CD4-positive, alpha-beta T cell treated with Interleukin-4 for 1 hour (primary cell): ENCODE measurements at places on chromosomes 3 and 15.

- no peak for DNase-seq
These were observed 4.6 kb downstream of the AAGAB start for GRCh38 chr15:67249830-67250229.

DNA sequence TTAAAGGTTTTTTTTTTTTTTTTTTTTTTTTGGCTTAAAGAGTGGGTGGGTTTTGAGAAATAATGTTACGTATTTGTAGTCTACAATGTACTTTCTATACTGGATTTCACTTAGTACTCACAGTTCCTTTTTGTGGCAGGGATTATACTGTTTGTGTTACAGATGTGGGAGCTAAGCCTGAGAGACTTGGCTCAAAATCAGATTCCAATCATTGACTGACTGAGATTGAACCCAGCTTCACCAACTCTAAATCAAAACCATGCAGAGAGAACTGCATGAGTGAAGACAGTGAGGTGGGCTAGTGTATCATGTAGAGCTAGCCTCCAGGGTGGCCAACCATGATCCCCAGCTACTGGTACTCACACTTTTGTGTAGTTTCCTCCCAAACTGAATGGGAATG lies 68.0 kb downstream of the TMEM108 start:
- no peak for DNase-seq

GRCh38 chr15:76189106-76189505 lies 122.2 kb downstream of the ETFA start:
- no peak for DNase-seq

GRCh38 chr15:57538821-57539220 lies 52.9 kb upstream of the MYZAP start:
- no peak for DNase-seq

DNA sequence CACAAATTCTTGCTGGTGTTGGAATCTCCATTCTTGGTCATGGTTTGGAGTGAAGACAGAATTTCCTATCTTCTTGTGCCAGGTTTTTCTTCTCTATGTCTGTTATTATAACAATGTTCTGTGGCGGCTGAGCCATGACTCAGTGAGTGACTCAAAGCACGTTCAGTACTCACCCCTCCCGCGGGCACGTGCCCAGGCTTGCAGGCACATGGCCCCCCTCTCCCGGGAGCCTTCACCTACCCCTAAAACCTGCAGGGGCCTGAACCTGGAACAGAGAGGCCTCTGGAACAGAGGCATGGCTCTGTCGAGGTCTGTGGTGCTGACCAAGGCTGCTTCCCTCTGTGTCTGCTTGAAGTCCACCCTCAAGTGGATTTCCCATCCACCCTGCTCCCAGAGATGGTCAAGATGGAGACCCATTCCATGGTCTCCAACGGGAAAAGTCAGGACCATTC lies 27.6 kb downstream of the PLXNB1 start:
- DNase-seq, result no peak

GRCh38 chr15:79966634-79967297 lies 4.2 kb downstream of the BCL2A1 start:
- DNase-seq, result no peak

- no peak for DNase-seq
These were observed 28.4 kb upstream of the MEF2A start for GRCh38 chr15:99537344-99537743.

DNA sequence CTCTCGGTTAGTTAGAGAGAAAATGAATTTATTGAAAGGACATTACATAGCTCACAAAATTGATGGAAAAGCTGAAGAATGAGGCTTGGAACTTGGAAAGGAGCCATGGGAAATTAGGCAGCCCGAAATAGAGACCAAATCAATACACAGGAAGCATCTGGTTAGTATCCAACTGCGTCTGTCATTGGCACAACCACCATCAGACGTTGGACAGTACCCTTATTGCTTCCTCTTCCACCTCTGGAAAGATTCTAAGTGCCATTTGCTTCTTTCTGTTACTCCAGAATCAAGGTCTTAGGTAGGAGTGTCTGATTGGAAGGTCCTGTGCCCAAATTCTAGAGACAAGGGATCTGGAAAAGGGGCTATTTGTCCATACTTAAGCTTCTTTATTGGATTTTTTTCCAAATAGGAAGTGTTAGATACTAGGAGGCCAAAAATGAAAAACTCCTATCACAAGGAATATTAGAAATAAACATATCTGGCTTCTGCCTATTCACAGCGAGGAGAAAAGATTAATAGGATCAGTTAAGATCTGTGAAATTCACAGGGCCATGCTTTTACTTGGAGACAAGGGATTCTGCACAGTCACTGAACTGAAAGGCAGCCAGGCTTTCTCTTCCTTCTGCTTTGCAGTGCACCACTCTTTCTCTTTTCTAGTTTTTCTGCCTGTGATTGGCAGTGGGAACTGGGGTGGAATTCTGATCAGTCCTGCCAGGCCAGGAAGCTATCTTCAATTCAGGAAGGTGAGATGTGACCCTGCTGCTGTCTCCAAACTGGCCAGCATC lies 10.7 kb upstream of the HACD2 start:
- DNase-seq, result no peak
